ENCODE measurements at places on chromosomes 1 and 21.

GRCh38 chr1:42336978-42337377 is 1.9 kb upstream of the FOXJ3 start:
- no peak for DNase-seq

DNA sequence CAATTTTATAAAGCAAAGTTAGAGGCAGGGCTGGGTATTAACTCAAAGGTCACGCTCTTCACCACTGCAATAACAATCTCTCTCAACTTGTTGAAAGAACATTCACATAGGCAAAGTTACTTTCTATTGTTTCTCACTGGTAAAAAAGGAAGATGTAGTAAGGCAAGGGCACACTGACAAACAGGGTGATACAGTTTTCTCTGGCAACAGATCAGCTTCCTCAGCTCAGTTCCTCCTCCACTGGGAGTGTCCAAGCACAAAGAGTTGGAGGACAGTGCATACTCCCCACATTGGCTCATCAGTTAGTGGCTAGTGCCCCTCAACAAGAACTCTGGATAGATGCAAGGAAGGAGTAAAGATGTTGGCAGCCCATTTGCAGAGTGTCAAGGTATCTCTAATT is 3.7 kb downstream of the PLPPR4 start:
- no peak for DNase-seq

DNA sequence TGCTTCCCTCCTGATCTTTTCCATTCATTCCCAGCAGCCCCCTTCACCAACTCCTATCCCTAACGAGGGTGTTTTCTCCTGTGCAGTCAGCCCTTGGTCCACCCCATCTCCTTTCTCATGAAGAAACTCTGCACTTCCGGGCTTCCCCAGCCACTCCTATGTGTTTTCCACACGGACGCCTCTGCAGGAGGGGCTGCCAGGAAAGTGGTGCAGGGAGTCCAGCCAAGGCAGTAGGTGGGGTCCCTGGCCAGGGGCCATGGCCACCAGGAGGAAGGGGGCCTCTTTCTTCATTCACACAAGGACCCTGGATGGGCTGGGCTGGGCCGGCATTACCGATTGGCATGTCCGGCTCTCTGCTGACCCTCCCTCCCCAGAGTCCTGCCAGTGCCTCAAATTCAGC is 72.8 kb upstream of the EFHD2 start:
- no peak for DNase-seq

- no peak for DNase-seq
These were observed 48.5 kb downstream of the SCCPDH start for GRCh38 chr1:246772686-246773085.

GRCh38 chr1:171636141-171636540 is 14.1 kb downstream of the MYOCOS start:
- no peak for DNase-seq

- DNase-seq, result no peak
These were observed 109.5 kb upstream of the SIM2 start for GRCh38 chr21:36589352-36589971.

- DNase-seq, result no peak
These were observed 1.4 kb downstream of the RAVER2 start for GRCh38 chr1:64745986-64746940.

GRCh38 chr1:117621316-117621715 is 15.5 kb downstream of the TENT5C start:
- DNase-seq, result no peak

- no peak for DNase-seq
These were observed 359.2 kb upstream of the NCAM2 start for GRCh38 chr21:20639026-20639425.

DNA sequence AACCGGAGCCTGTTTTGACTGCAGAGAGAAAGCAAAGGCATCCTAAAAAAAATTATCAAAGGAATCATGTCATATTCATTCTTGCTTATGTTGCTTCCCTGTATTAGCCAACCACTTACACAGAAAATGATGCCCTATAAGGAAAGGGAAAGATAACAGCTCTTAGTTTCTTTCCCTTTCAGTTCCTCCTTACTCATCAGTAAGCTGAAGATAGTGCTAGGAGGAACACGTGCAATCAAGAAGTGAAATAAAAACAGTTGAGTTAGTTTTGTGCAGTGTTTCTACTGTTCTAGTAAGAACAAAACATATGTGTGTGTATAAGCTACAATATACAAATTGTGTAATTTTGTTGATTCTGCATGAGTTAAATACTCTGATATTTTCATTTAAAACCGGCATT is 45.3 kb upstream of the MTF2 start:
- DNase-seq, result no peak

GRCh38 chr1:243414152-243414494 is 158.3 kb downstream of the SDCCAG8 start:
- DNase-seq, result no peak

DNA sequence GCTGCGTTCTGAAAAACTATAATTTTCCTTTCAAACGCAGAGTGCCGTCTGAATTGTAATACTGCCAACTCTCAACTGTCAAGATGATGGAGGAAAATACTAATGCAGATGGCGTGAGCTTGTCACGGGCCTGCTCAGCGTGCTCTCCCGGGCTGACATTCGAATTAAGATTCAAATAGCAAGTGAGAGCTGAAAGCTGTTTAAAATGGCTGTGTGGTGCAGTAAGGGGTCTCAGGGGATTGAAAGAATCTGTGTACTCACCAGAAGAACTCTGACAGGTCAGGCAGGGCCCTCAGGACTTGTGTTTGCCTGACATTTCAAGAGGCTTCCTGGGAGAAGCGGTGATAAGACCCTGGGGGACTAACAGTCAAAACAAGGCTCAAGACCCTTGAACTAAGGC is 33.1 kb downstream of the ZMYND12 start:
- no peak for DNase-seq

- peak; percentile 30 for DNase-seq
These were observed 834 bp upstream of the ELF3 start for GRCh38 chr1:202009326-202010179.

DNA sequence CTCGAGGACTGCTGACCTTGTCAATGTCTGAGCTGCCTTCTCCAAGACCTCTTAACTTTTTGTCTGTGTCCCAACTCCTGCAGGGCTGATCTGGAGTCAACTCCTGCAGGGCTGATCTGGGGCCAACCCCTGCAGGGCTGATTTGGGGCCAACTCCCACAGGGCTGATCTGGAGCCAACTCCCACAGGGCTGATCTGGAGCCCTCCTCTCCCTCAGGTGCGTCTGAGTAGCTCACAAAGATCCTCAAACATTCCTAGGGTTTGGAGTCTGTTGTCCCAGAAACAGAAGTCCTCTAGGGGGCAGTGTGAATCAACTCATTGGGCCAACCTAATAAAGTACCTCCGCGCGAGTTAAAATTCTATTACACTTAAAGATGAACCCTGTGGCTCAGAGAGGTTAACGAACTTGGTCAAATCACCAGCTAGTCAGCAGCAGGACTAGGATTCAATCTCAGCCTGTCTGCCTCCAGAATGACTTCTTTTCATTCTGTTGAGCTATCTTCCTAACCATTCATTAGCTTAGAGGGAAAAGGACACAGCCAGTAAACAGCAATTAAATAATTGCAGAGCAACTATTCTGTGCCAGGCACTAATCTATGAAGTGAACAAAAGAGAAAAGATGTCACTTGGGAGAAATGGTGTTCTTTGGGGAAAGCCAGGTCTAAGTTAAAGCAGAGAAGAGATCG is 17.2 kb upstream of the RLF start:
- no peak for DNase-seq

DNA sequence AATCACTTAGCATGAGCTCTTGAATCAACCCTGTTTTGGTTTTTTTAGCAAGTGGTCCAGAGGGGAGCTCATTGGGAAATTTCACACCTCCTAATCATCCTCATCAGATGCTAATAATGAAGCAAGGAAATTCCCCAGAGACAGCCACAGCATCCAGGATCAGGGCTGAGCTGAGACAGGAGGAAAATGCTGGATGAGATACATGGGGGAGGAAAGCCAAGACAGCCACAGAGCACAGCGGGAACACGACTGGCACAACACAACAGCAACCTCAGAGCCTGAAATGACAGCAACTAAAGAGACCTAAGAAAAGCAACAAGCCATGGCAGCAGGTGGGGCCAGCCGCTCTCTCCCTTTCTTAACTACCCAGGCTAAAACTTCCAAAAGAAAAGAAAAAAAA is 70.4 kb downstream of the UBR4 start:
- no peak for DNase-seq

All from stimulated activated CD8-positive, alpha-beta memory T cell treated with anti-CD3 and anti-CD28 coated beads, Interleukin-4, amount 100 ng/mL, for 1 hour (primary cell).